ENCODE measurements at places on chromosomes 12 and 14.

- no peak for DNase-seq
These were observed 69.2 kb downstream of the ANKRD9 start for GRCh38 chr14:102440392-102440791.

- no peak for DNase-seq
These were observed 27.7 kb downstream of the JKAMP start for GRCh38 chr14:59511916-59512575.

- peak; percentile 85 for DNase-seq
These were observed 7.7 kb upstream of the INF2 start for GRCh38 chr14:104681689-104682074.

GRCh38 chr12:100720016-100720654 lies 74.4 kb upstream of the ANO4 start:
- no peak for DNase-seq

GRCh38 chr12:126069549-126070165 lies 1004.4 kb downstream of the AACS start:
- DNase-seq = peak; percentile 84

DNA sequence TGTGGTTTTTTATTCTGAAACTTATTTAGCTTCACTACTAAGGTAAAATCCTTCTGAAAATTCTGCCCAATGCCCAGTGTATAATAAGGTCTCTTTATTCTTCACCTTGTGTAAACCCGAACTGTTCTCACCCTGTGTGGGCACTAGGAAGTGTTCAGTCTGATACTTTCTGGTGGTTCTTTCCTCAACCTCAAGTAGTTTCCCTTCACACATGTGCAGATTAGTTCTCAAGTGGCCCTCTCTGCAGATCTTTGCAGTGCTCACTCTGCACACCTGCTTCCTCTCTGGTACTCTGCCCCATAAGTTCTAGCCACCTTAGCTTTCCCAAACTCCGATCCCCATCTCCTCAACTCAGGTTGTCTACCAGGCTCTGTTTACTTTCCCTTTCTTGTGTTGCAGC lies 61.6 kb downstream of the RAD51B start:
- DNase-seq = no peak

- DNase-seq = no peak
These were observed at the start of gene KIF26A for GRCh38 chr14:104138098-104138717. Gene KIF26A, plus strand, starts transcription at chr14:104138587. Its CDS starts 136 bp downstream, at chr14:104138723.

DNA sequence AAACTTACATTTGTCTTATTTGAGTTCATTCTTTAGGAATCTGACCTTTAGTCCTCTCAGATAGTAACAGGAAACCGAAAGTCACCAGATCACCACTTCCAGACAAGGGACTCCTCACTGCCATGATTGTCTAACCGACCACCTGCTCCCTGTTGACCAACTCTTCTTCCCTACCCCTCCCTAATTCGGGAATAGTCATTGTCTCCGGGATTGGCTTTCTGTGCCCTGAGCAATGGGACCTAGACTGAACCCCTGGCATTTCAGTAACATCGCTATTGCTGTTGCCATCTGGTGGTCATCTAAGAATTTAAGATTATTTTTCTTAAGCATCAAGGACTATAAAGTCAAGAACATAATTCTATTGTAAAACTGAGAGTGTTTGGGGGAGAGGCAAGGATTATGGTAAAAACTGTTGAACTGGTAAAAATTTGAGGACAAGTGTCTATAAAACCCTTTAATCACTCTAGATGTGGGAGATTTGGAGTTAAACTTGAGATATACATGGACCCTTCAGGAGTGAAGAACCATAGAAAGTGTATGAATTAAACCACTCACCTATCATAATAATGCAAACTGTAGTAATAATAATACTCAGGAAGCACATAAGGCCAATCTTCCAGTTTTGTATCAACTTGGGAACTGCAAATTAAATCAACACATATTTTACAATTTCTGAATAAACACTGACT lies 6.3 kb downstream of the CLEC2A start:
- no peak for DNase-seq

GRCh38 chr12:115984616-115985015 lies 292.9 kb downstream of the MED13L start:
- DNase-seq = no peak

DNA sequence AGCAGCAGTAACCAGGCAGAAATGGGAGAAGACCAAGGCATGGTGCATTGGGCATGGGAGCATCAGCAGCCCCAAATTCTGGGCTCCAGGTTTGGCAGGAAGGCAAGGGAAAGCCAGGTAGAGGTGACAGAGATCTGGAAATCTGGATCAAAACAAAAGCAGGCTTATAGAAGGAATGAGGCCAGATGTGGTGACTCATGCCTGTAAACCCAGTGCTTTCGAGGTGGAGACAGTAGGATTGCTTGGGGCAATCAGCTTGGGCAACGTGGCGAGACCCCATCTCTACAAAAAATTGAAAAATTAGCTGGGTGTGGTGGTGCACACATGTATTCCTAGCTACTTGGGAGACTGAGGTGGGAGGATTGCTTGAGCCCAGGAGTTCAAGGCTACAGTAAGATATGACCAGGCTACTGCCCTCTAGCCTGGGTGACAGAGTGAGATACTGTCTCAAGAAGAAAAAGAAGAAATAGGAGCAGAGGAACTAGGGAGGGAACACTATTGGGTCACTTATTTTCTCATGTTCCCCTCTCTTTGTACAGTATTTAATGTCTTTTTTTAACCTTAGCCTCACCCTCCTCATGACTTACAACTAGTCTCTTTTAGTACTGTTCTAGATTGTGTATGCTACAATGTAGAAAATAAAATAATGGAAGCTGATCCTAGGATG lies 25.1 kb downstream of the SLC4A8 start:
- no peak for DNase-seq

GRCh38 chr12:50271724-50272247 lies 11.5 kb downstream of the LIMA1 start:
- DNase-seq = no peak

- no peak for DNase-seq
These were observed 150.2 kb downstream of the CCDC91 start for GRCh38 chr12:28340261-28341045.

- DNase-seq = no peak
These were observed 1638.7 kb upstream of the SEL1L start for GRCh38 chr14:83172363-83172762.

DNA sequence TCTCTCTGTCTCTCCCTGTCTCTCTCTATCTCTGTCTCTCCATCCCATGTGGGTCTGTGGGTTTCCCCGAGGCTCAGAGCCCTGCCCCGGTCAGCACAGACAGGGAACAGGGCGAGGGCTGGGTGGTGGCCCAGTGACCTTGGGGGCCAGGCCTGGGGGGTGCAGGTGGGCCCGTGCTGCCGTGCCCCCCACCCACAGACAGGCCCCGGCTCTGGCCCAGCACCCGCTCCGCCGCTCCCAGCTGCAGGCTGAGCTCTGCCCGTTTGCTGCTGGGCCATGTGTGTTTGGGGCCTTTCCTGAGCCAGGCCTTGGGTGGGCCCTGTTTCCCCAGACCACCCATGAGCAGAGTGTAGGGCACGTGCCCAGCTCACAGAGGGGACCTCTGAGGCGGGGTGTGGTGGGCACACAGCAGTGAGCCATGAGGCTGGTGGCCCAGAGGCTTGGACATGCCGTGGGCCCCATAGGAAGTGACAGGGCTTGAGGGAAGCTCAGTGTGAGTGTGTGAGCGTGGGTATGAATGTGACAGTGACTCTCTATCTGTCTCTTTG lies 51.0 kb downstream of the TMEM121 start:
- no peak for DNase-seq

- DNase-seq = no peak
These were observed 258.9 kb upstream of the LRIG3 start for GRCh38 chr12:59179231-59179630.

- no peak for DNase-seq
These were observed 58.8 kb downstream of the TRMT5 start for GRCh38 chr14:60922050-60922449.

DNA sequence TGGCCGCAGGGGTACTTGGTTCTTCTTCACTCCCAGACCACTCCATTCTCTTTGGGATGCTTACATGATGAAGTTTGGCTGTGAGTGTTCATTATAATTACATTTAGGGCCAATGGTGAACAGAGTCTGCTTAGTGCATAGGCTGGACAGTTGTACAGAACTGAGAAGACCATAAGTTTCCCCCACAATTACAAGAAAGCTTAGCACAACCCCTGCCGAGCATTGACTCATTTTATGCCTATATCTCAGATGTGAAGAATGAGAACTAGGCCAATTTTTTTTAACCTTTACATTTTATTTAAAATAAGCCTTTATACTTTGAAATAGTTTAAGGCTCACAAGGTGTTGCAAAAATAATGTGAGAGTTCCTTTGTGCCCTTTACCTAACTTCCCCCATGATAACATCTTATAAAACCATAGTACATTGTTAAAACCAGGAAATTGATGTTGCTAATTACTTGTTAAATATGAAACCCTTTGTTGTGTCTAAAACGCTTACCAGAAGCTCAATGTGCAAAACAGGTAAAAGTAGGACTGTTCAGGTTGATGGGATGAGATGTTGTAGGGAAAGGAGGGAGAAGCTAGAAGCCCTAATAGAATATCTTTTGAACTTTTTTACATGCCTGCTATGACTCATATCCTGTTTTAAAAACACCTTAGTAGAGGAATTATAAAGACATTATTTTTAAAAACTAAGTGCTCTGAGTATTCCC lies 47.2 kb downstream of the ALDH1L2 start:
- DNase-seq = no peak

GRCh38 chr12:2691006-2691344 lies 103.8 kb upstream of the FKBP4 start:
- no peak for DNase-seq

- DNase-seq = peak; percentile 50
These were observed 565 bp downstream of the CCDC77 start for GRCh38 chr12:402029-402389.

GRCh38 chr14:63421226-63421625 lies 102.5 kb upstream of the GPHB5 start:
- no peak for DNase-seq

GRCh38 chr14:95490727-95491451 lies 25.6 kb downstream of the SYNE3 start:
- DNase-seq = no peak

- DNase-seq = no peak
These were observed 3.7 kb upstream of the MSRB3 start for GRCh38 chr12:65274602-65275272.

DNA sequence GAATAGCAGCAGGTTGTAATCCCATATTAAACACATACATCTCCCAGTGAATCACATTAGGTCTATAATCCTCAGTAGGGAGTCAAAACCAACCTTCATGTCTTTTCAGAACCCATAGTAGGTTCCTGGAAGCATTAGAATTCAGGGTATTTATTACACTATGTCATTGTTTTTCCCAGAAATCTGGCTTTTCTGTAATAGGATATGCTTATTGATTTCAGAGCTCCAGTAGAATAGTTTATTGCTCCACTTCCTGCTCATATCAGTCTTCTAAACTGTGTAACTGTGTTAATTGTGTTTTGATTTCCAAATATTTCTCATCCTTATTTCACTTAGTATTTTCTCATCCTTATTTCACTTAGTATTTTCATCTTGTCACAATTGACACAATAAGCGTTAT lies 268.0 kb downstream of the CCDC59 start:
- no peak for DNase-seq

DNA sequence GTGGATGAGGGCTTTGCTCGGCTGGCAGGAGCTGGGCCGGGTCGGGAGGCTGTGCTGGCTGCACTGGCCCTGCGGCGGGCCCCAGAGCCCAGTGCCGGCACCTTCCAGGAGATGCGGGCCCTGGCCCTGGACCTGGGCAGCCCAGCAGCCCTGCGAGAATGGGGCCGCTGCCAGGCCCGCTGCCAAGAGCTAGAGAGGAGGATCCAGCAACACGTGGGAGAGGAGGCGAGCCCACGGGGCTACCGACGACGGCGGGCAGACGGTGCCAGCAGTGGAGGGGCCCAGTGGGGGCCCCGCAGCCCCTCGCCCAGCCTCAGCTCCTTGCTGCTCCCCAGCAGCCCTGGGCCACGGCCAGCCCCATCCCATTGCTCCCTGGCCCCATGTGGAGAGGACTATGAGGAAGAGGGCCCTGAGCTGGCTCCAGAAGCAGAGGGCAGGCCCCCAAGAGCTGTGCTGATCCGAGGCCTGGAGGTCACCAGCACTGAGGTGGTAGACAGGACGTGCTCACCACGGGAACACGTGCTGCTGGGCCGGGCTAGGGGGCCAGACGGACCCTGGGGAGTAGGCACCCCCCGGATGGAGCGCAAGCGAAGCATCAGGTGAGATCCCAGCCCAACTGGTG lies 11.5 kb downstream of the ARHGEF40 start:
- DNase-seq = no peak

GRCh38 chr12:129241852-129242251 lies 388.6 kb downstream of the GLT1D1 start:
- no peak for DNase-seq

DNA sequence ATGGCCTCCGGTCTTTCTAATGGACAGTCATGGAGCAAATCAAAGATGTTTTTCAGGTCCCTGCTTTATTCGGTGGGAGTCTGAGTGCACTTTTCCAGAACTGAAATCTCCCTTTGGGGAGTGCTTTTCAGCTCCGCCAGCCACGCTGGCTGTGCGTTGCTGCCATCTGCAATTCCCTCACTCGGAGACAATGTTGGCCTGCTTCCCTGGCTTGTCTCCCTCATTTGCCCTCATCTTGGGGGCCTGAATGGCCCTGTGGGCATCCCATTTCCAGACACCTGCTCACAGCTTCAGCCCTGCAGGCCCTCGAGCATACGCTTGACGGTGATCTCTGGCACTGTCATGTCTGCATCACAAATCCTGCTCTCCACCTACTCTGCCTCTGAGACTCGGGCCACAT lies 103.8 kb downstream of the CCDC92 start:
- no peak for DNase-seq

GRCh38 chr12:1758376-1758775 lies 62.0 kb upstream of the LRTM2 start:
- no peak for DNase-seq

DNA sequence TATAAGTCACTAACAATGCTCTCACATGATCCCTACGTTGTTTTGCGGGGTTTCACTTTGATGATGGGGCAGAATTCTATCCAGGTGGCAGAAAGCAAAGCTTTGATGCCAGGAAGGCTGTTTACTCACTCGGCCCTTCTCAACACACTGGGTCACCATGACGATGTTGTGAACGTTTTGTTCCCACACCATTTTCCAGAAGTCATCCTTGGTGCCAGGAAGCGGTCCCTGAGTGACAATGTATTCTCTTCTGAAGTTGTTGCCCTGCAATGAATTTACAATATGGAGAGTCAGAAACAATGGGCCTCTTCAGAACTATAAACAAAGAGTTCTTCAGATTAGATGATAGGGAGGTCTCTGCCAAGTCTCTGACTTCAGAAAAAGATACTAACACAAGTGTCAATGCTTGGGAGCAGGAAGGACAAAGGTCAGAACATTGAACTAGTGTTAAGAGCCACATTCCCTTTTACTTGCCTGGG lies 101.3 kb downstream of the PTPRB start:
- DNase-seq = no peak

GRCh38 chr14:103623883-103624482 lies 5.0 kb upstream of the KLC1 start:
- DNase-seq = no peak

GRCh38 chr14:45201905-45202304 lies 51.1 kb downstream of the MIS18BP1 start:
- no peak for DNase-seq

DNA sequence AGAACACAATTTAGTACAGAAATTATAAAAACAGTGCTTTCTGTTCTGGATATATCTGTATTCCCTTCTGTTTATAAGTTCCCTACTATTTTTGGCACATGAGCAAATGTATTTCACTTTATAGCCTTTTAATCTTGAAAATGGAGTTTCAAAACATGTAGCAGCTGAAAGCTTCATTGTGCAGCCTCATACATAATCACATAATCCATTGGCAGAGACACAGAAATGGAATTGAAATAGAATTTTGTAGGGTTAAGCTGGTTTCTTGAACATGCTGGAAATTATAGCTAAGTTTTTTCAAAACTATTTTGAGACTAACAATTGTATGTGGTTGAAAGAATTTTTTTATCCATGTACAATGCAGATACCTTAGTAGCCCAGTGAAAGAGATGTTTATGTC lies 614.3 kb upstream of the MDGA2 start:
- no peak for DNase-seq

All from T47D (cell line).